A673 (cell line): ENCODE measurements at places on chromosomes 7 and 10. TPM values are rescaled to one million over a fixed set of nuclear protein-coding genes. Genes with fewer than 3 reads are reported as not detected.

- DNase-seq = no peak
These were observed 3.2 kb upstream of the GIMAP4 start for GRCh38 chr7:150564006-150564405.

C10orf67 gene
- 0.13 and 0.50 TPM in 2 replicates for total RNA-seq

DNA sequence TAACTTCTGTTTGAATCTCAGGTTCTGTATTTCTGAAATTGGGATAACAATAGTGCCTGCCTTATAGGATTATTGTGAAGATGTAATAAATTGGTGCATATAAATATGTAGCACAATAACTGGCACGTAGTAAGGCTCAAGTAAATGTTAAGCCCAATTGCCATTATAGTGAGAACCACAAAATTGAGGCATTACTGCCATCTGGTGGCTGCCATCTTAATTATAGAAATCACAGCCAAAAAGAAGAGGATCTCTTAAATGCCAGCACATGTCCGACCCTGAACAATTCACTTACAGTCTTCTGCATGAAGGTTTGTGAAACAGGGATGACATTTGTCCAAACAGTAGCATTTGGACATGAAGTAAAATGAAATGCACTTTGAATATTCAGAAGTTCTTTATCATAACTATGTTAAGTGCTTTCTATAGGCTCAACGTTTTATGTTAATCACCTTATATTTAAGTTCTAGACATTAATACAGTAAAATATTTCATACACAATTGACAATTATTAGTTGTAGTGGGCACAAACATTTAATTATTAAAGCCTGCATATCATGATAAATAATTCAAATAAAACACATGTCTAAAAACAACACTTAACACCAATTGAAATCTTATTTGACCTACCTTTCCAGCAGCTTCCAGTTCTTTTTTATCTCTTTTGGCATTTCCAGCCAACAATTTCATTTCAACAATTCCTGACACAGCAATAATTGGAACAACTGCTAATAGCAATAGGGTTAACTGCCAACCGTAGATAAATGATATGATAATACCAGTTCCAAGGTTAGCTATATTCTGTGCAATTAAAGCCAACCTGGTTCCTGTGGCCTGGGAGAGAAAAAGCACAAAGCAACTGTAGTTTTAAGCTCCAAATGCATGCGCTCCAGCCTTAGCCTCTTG, 58.5 kb downstream of the ABCB4 start:
- peak; percentile 73 for DNase-seq

DNA sequence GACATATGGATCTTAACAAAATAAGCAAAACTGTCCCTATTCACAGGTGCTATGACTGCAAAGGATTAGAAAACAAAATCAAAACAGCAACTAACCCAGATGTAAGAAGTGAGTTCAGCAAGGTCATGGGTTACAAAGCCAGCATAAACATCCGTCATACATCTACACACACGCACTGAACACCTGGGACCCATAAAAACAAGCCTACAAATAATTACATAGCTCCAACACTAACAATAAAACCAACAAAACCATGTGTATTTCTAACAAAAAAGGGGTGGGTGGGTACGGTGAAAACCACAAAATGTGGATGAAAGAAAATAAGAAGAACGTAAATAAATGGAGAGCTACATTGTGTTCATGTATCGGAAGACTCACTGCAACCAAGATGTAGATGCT, 256.8 kb downstream of the ELFN1 start:
- no peak for DNase-seq

STOX1 gene
- 2.1 and 2.4 TPM in 2 replicates for total RNA-seq

DNA sequence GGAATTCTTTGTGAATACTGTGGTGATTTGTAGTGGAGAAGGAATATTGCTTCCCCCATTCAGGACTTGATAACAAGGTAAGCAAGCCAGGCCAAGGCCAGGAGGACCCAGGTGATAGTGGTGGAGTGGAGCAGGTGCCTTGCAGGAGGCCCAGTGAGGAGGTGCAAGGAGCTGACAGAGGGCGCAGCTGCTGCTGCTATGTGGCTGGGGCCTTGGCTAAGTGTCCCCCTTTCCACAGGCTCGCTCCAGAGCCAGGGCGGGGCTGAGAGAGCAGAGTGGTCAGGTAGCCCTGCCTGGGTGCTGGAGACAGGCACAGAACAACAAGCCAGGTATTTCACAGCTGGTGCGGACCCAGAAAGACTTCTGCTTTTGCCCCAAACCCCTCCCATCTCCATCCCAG, 162.9 kb downstream of the EGFR start:
- DNase-seq = no peak

NCF1 gene
- total RNA-seq = not detected in 2 replicates

GRCh38 chr7:34087892-34088891, 182.9 kb downstream of the BMPER start:
- DNase-seq = peak; percentile 77

- DNase-seq = no peak
These were observed 356.9 kb downstream of the DNAJB6 start for GRCh38 chr7:157693521-157694375.

- peak; percentile 34 for DNase-seq
These were observed 27.6 kb upstream of the MKRN1 start for GRCh38 chr7:140506788-140507464.

- no peak for DNase-seq
These were observed 50.4 kb downstream of the CPED1 start for GRCh38 chr7:121038717-121039509.

SEMA3E gene
- total RNA-seq = not detected in 2 replicates

- DNase-seq = peak; percentile 4
These were observed 269.1 kb downstream of the SUGCT start for GRCh38 chr7:40403703-40404476.

- DNase-seq = no peak
These were observed 193.7 kb downstream of the RELN start for GRCh38 chr7:103795787-103796186.

DNA sequence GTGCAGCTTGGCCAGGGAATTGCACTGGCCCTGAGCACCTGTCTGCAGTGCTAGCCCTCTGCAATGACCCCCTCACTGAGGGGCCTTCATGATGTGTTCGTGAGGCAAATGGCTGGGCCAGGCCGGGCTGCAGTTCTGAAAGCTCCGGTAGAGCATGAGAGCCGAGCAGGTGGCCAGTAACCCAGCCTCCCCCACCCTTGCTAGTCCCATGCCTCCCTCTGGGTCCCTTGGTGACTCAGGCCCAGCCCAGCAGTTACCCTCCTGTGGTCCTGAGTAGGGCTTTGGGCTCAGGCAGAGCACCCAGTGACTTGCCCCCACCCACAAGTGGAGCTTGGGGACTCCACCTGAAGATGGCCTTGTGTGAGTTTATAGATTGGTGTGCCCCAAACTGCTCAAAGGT, 16.1 kb upstream of the CSGALNACT2 start:
- no peak for DNase-seq

AGR2 gene
- total RNA-seq = not detected in 2 replicates

AGAP5 gene
- 5.7 and 6.4 TPM in 2 replicates for total RNA-seq

GRCh38 chr10:12158111-12158510, 28.6 kb downstream of the SEC61A2 start:
- DNase-seq = no peak

DNA sequence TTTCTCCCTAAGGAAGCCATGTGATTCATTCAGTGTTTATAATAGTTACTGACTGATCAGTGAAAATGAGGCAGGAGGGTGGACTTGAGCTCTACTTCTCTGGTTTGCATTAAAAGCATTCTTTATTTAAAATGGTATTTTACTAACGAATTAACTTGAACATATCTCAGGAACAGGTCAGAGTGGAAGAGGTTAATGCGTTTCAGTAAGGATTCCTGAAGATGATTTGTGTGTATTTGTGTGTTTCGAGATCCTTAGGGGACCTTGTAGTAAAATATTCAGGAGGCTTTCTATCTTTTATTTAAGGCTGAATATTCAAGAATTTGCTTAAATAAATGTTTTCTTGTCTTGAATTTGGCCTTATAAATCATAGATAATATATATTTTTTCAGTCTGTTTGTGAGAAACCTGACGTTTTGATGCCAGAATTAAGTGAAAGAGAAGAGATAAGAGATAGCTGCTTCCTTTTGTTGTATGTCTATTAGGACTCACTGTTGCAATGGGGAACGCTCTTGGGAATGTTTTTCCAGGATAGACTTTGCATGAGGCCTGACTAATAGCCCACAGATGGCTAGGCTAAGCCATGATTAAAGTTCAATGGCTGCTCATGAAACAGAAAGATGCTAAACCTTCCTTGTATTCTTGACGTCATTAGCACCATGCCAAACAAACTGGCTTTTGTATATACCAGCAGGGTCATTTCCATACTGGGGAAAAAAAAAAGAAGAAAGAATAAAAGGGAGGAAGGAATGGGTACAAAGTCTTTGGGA, 93.8 kb upstream of the MTPN start:
- DNase-seq = no peak

GRCh38 chr10:89214566-89215165, 7.5 kb upstream of the CH25H start:
- DNase-seq = no peak

DNA sequence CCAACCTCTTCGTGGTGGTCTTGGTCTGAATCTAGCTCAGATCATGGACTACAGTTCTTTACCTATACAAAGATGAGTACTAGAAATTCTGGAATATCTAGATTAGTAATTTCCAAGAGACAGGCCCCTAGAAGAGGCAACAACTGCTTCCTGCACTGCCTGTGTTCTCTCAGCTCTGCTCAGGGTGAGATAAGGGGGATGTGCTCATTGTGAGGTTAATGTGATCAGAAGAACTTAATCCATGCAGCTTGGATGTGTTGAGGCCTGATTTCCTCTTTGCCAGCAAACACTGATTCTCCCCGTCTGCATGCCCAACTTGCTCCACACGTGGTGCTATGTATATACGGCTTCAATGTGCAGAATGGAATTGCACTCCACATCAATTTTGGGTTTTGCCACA, 268.0 kb downstream of the PHTF2 start:
- DNase-seq = peak; percentile 5

TMEM130 gene
- 0.31 TPM in 1 of 2 replicates, not detected in the other for total RNA-seq

IL2RA gene
- total RNA-seq = not detected in 2 replicates

ZNF804B gene
- total RNA-seq = not detected in 2 replicates

DNA sequence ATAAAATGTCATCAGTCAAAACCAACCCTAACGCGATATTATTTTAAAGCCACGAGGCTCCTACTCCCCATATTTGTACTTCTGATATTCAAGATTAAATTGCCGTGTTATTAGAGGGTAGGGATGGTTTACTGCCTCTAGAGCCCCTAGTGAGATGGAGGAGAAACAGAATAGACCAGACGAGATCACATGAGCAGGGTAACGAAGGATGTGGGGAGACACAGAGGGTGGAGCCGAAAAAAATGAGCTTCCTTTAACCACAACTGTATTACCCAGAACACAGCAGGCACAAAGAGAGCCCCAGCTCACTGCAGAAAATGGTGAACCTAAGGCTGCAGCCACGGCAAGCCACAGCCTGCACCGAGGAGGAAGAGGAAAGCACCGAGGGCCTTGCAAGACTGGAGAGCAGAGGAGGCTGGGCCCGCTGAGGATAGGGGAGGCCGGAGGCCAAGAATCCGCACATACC, 14.3 kb downstream of the ZC3HAV1 start:
- DNase-seq = no peak

- DNase-seq = no peak
These were observed 17.1 kb upstream of the CPA1 start for GRCh38 chr7:130363026-130363847.
